ENCODE measurements at places on chromosomes 6 and 20.

DNA sequence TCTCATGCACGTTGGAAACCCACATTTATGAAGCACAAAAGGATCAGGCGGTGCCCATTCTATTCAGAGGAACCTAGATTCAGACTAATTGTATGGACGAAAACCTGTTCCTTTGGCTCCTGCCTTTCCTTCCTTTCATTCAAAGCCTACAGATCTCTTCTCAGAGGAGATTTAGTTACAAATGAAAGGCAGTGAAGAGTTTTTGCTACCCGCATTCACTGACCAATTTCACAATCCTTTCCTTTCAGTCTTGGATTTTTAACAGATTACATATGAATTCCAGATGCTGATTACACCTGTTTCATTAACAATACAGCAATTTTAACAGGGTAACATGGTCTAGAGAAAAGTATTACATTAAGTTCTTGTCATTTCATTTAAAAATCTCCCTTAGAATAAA is 32.0 kb downstream of the TMEM242 start:
- no peaks in the 10 kb centered on the region for H3K4me1 ChIP-seq
- no peak overlapping the region for H3K27ac ChIP-seq
- peaks cover 35% of the 10 kb centered on the region for H3K36me3 ChIP-seq

DNA sequence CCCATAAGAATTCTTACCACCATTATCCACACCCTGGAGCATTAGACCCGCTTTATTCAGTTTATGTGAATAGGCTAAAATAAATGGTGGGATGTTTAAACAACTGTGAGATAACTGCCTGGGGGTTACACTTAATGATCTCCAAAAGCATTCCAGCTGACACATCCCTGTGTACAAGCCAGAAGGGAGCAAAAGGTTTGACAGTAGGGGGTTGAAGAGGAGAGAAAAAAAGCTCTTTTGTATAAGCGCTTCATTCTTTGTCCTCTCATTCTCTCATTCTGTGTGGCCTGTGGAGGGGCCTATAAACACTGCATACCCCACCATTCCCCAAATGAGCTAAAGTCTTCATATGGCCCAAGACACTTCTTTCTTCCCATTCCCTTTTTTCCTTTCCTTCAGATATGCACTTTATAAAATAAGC is 30.8 kb upstream of the COL21A1 start:
- no peak overlapping the region for H3K4me3 ChIP-seq
- no peak for DNase-seq

GRCh38 chr20:43988867-43989266 is 74.2 kb downstream of the TOX2 start:
- no peaks in the 10 kb centered on the region for H3K36me3 ChIP-seq
- no peak for DNase-seq
- no peak overlapping the region for H3K27ac ChIP-seq
- no peaks in the 10 kb centered on the region for H3K4me1 ChIP-seq

DNA sequence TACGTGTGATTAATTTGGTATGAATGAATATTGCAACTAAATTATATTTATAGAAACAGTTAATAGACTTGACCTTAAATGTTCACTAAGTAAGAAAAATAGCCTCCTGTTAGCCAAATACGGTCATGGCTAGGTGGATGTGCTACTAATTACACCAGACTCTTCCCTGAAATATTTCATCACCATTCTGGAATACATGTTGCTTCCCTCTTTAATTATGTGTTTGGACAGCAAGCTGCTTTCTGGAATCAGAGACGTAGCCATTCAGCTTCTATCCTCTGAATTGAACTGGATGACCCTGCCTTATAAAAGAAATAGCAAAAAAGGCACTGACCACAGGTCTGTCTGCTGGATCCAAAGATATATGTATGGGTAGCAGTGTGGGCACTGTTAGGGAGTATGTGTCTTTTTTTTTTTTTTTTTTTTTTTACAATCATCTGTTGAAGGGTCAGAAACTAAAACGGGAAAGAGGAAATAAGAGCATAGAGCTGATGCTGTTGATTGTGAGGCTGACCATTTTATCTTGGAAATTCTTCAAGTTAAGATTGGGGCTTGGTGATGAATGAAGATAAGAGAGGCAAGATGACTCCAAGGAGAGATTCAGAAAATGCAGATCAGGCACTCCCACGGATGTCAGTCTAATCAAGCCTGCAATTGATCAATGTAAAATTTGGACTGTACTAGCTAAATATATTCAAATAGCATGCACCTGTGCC is 283.2 kb upstream of the HSF2 start:
- no peak overlapping the region for H3K4me3 ChIP-seq
- DNase-seq: no peak
- H3K36me3 ChIP-seq: no peaks in the 10 kb centered on the region
- H3K27me3 ChIP-seq: no peaks in the 10 kb centered on the region

- H3K4me3 ChIP-seq: no peak overlapping the region
- DNase-seq: no peak
- H3K36me3 ChIP-seq: no peaks in the 10 kb centered on the region
Measured at GRCh38 chr6:106789428-106790148, 160.2 kb downstream of the QRSL1 start.

GRCh38 chr6:157977176-157977804 is 4.4 kb upstream of the SYNJ2 start:
- no peak for DNase-seq
- H3K27me3 ChIP-seq: peaks cover 3% of the 10 kb centered on the region
- no peak overlapping the region for H3K27ac ChIP-seq
- H3K4me3 ChIP-seq: no peak overlapping the region

DNA sequence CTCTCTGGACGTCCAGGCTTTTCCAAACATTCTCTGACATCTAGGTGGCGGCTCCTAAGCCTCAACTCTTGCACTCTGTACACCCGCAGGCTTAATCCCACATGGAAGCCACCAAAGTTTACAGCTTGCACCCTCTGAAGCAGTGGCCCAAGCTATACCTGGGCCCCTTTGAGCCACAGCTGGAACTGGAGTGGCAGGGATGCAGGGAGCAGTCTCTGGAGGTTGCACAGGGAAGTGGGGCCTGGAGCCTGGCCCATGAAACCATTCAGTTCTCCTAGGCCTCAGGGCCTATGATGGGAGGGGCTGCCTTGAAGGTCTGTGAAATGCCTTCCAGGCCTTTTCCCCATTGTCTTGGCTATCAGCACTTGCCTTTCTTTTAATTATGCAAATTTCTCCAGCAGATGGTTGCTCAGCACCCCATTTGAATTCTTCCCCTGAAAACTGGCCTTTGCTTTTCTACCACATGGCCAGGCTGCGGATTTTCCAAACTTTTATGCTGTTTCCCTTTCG is 64.9 kb downstream of the IRF4 start:
- no peak overlapping the region for H3K27ac ChIP-seq
- DNase-seq: no peak

DNA sequence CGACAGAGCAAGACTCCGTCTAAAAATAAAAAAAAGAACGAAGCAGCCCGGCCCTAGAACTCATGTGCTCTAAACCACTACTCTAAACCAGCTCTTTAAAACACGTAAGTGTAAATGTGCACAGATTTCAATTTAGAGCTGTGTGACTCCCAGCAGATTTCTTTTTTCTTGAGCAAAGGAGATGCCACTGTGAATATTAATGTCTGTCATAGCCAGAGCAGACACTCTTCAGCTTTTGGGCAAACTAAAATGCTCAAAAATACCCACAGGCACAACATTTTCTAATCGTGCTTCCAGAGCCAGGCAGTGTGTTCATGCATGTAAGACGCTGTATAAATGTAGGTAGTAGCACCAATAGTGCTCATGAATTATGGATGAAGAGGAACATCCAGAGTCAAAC is 218.9 kb upstream of the PLCB4 start:
- H3K4me3 ChIP-seq: no peak overlapping the region
- H3K36me3 ChIP-seq: no peaks in the 10 kb centered on the region
- H3K27me3 ChIP-seq: no peaks in the 10 kb centered on the region
- H3K27ac ChIP-seq: no peak overlapping the region
- no peak for DNase-seq
- H3K4me1 ChIP-seq: no peaks in the 10 kb centered on the region

DNA sequence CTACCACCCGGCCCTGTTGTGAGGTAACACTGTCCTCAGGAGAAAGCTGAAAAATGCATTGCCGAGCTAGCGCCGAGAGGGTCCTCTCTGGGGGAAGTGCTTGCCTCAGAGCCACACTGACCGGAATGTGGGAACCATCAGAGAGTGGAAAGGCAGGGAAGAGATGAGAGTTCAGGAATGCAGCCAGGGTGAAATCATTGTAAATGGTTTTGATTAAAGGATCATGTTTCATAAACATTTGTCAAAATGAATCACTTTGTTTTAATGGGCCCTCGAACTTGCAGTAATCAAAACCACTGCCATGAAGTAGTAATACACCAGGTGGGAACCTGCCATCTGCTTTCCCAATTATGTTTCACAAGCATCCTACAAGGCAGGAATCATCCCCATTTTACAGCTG is 16.9 kb upstream of the IL17F start:
- peaks cover 3% of the 10 kb centered on the region for H3K4me1 ChIP-seq
- no peak overlapping the region for H3K27ac ChIP-seq
- H3K27me3 ChIP-seq: no peaks in the 10 kb centered on the region
- no peak overlapping the region for H3K4me3 ChIP-seq
- H3K36me3 ChIP-seq: peaks cover 51% of the 10 kb centered on the region

DNA sequence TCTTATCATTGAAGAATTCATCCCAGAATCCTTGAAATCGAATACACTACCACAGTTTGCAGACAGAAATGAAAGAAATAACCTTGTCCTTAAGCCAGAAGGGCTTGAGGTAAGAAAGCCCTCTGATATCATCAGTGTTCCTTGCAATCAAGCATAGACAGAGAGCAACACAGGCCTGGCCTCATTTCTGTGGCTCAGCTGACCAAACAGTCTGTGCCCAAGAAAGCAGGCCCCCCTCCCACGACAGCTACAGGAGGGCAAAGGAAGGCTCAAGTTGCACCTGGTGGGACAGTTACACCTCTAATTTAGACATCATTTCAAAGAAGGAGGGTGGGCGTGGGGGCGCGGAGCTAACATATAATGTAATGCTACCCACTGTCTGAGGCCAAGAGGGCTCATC is 21.6 kb downstream of the KIF16B start:
- no peak overlapping the region for H3K4me3 ChIP-seq
- no peak for DNase-seq
- H3K27me3 ChIP-seq: no peaks in the 10 kb centered on the region
- H3K27ac ChIP-seq: no peak overlapping the region
- H3K4me1 ChIP-seq: peaks cover 5% of the 10 kb centered on the region
- peaks cover 4% of the 10 kb centered on the region for H3K36me3 ChIP-seq
